ENCODE measurements at places on chromosomes 3 and 15.

- peak overlapping the region; percentile 70 for H3K27ac ChIP-seq
- peaks cover 9% of the 10 kb centered on the region for H3K27me3 ChIP-seq
- peaks cover 34% of the 10 kb centered on the region for H3K4me1 ChIP-seq
- H3K4me3 ChIP-seq, result no peak overlapping the region
Measured at GRCh38 chr3:60365360-60365759, 885.9 kb downstream of the FHIT start.

- DNase-seq, result no peak
- H3K27me3 ChIP-seq, result no peaks in the 10 kb centered on the region
- no peak overlapping the region for H3K27ac ChIP-seq
Measured at GRCh38 chr3:18789734-18790133, 358.6 kb upstream of the KCNH8 start.

- H3K4me1 ChIP-seq, result no peaks in the 10 kb centered on the region
- DNase-seq, result no peak
- no peak overlapping the region for H3K27ac ChIP-seq
- no peak overlapping the region for H3K4me3 ChIP-seq
- H3K36me3 ChIP-seq, result no peaks in the 10 kb centered on the region
Measured at GRCh38 chr3:89314454-89315098, 207.2 kb downstream of the EPHA3 start.

DNA sequence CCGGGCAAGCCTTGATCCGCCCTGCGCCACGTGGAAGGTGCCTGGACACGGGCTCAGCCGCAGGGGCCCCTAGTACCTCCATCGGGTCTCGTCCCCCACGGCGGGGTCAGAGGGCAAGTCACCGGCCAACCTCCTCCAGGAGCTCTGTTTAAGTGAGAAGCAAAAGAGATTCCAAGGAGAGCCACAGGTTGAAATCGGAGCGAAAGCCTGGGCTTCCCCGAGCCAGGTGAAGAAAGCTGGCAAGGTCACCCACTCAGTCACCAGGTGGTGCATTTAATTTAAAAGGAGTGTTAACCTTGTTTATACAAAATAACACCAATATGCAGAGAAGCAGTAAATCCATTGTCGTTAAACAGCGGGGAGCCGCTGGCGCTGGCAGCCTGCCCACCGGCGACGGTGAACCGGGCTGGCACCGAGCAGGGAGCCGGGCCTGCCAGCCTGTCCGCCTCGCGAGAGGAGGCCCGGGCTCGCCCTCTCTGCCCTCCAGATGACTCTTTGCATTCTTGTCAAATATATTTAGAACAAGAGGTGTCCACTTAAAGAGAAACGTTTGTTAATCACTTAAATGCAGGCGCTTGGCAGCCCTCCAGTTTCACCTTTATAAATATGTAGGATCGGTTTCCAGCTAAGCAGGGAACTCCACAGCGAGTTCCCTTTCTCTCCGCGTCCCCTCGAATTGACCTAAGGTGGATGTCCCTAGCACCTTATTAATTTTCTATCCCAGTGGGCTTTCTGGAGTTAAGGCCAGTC is 277.3 kb upstream of the NR2F2 start:
- H3K27me3 ChIP-seq, result peaks cover 77% of the 10 kb centered on the region
- H3K36me3 ChIP-seq, result no peaks in the 10 kb centered on the region
- DNase-seq, result no peak
- H3K4me1 ChIP-seq, result peaks cover 9% of the 10 kb centered on the region
- no peak overlapping the region for H3K27ac ChIP-seq

- H3K27me3 ChIP-seq, result no peaks in the 10 kb centered on the region
- no peak overlapping the region for H3K27ac ChIP-seq
- H3K4me3 ChIP-seq, result no peak overlapping the region
- DNase-seq, result no peak
- H3K4me1 ChIP-seq, result no peaks in the 10 kb centered on the region
- no peaks in the 10 kb centered on the region for H3K36me3 ChIP-seq
Measured at GRCh38 chr3:25377042-25377441, 51.0 kb upstream of the RARB start.

DNA sequence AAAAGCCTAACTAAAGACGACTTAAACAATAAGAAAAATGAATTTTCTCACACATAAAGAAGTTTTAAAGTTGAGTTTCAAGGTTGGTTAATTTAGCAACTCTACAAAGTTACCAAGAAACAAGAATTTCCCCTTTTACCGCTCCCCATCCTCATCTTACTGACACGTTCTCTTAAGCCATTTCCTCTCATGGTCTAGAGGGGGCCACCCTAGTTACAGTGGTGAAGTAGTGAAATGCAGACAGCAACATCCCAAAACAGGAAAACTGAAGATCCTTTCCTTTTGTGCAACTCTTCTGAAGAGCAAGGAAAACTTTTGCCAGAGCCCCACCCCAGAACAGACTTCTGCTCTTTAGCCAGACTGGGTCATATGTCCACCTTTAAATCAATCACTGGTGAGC is 17.3 kb upstream of the SOX14 start:
- no peak for DNase-seq
- H3K4me1 ChIP-seq, result no peaks in the 10 kb centered on the region
- H3K4me3 ChIP-seq, result no peak overlapping the region
- no peaks in the 10 kb centered on the region for H3K36me3 ChIP-seq
- H3K27me3 ChIP-seq, result peaks cover 3% of the 10 kb centered on the region
- no peak overlapping the region for H3K27ac ChIP-seq

- no peak for DNase-seq
- peaks cover 33% of the 10 kb centered on the region for H3K4me1 ChIP-seq
- H3K36me3 ChIP-seq, result no peaks in the 10 kb centered on the region
Measured at GRCh38 chr3:42043099-42043813, 47.9 kb upstream of the TRAK1 start.

GRCh38 chr3:117837391-117837790 is 1127.8 kb downstream of the TUSC7 start:
- no peaks in the 10 kb centered on the region for H3K4me1 ChIP-seq
- H3K4me3 ChIP-seq, result no peak overlapping the region
- no peak overlapping the region for H3K27ac ChIP-seq
- H3K36me3 ChIP-seq, result no peaks in the 10 kb centered on the region
- no peaks in the 10 kb centered on the region for H3K27me3 ChIP-seq

GRCh38 chr3:133820889-133821675 is 15.5 kb downstream of the SRPRB start:
- H3K4me1 ChIP-seq, result peaks cover 7% of the 10 kb centered on the region
- H3K27ac ChIP-seq, result peak overlapping the region; percentile 72
- H3K36me3 ChIP-seq, result peaks cover 96% of the 10 kb centered on the region
- DNase-seq, result no peak
- H3K27me3 ChIP-seq, result no peaks in the 10 kb centered on the region

DNA sequence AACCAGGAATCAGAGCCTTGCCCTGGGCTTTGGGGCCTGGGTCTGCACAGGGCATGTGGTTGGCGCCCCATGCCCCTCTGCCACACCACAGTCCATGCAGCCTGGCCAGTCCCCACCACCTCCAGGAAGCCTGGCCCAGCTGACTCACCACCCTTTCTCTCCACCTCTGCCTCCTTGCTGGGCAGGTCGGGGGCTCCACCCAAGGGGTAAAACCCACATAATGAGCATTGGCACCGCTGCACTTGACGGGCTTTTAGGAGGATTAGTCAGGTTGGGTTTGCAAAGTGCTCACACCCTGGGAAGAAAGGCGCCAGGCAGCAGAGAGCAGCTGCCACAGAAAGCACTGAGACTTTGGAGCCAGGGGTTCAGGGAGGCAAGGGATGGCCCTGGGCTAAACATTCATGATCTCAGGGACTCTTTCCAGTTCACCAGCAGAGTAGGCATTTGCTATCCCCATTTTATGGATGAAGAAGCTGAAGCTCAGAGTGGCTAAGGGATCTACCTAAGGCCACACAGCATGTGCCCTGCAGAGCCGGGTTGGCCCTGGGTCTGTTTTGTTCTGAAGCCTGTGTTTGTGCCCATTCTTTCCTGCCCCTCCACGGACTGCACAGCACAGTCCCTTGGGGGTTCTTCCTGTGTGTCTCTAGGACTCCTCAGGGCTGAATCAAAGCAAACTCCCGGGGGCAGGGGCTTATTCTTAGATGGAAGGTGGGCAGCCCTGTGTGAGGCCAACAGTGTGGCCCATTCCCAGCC is 113.4 kb downstream of the ETFA start:
- H3K27ac ChIP-seq, result no peak overlapping the region
- H3K4me3 ChIP-seq, result no peak overlapping the region
- no peaks in the 10 kb centered on the region for H3K4me1 ChIP-seq

DNA sequence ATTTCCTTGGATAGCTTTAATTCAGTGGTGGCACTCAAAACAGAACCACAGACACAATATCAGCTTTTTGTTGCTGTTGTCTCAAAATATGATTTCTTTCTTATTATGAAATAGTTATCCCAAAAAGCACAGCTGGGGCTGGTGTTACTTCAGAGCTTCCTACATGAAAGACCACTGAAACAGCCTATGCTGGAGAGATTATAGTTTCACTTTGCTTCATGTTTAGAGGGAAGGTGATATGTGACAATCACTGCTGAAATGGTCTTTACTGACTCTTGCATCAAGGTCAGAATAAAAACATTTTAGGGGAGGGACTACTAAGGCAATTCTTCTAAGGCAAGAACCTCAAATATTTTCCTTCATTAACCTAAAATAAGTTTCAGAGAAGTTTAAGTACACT is 190.7 kb downstream of the TNIK start:
- H3K4me3 ChIP-seq, result peak overlapping the region; percentile 42
- no peak for DNase-seq
- peaks cover 2% of the 10 kb centered on the region for H3K36me3 ChIP-seq
- peaks cover 88% of the 10 kb centered on the region for H3K4me1 ChIP-seq
- no peaks in the 10 kb centered on the region for H3K27me3 ChIP-seq

- no peaks in the 10 kb centered on the region for H3K36me3 ChIP-seq
- H3K4me3 ChIP-seq, result peak overlapping the region; percentile 47
- peaks cover 79% of the 10 kb centered on the region for H3K27me3 ChIP-seq
- peaks cover 4% of the 10 kb centered on the region for H3K4me1 ChIP-seq
- no peak overlapping the region for H3K27ac ChIP-seq
- DNase-seq, result no peak
Measured at GRCh38 chr15:80404761-80405553, 775 bp downstream of the ARNT2 start.

- no peaks in the 10 kb centered on the region for H3K27me3 ChIP-seq
- peaks cover 5% of the 10 kb centered on the region for H3K36me3 ChIP-seq
- no peak overlapping the region for H3K4me3 ChIP-seq
- H3K4me1 ChIP-seq, result peaks cover 15% of the 10 kb centered on the region
- H3K27ac ChIP-seq, result no peak overlapping the region
- no peak for DNase-seq
Measured at GRCh38 chr15:58510715-58511598, 79.2 kb downstream of the LIPC start.

GRCh38 chr15:90191794-90192509 is 9.2 kb upstream of the SEMA4B start:
- H3K4me1 ChIP-seq, result peaks cover 23% of the 10 kb centered on the region
- no peaks in the 10 kb centered on the region for H3K27me3 ChIP-seq
- peak overlapping the region; percentile 34 for H3K27ac ChIP-seq
- H3K36me3 ChIP-seq, result no peaks in the 10 kb centered on the region
- DNase-seq, result peak; percentile 54
- peak overlapping the region; percentile 4 for H3K4me3 ChIP-seq

- no peaks in the 10 kb centered on the region for H3K4me1 ChIP-seq
- H3K4me3 ChIP-seq, result no peak overlapping the region
- H3K27me3 ChIP-seq, result peaks cover 6% of the 10 kb centered on the region
- DNase-seq, result no peak
- H3K27ac ChIP-seq, result no peak overlapping the region
Measured at GRCh38 chr15:70715840-70716485, 47.4 kb downstream of the UACA start.

GRCh38 chr3:63095-63765 is 133.3 kb upstream of the CHL1 start:
- H3K36me3 ChIP-seq, result no peaks in the 10 kb centered on the region
- DNase-seq, result no peak
- H3K4me1 ChIP-seq, result no peaks in the 10 kb centered on the region
- H3K27me3 ChIP-seq, result peaks cover 16% of the 10 kb centered on the region

DNA sequence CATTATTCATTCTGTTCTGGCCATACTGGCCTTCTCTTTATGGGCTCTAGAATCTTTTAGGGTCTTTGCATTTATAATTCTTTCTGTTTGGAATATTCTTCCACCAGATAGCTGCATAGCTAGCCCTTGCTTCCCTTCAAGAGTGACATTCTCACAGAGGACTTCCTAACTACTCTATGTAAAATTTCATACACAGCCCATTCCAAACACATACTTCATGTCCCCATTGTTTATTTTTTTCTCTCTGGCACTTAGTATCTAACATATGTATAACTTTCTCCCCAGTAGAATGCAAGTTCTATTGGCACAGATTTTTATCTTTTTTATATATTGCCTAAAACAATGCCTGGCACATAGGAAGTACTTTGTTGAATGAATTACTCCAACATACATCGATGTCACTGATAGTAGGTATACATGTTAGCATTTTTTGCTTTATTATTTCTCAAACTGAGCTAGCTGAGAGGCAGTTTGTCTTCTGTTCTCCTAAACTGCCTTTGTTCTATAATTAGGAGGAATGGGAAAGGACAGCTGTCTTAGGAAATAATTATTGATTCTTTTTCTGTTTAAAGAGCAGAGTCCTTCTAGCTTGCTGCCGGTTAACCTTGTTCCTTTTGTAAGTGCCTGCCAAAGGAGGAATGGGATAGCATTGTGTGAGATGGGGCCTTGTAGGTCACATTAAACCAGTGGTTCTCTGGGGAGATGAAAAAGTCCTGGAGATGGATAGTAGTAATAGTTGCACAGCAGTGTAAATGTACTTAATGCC is 7.9 kb downstream of the FAM162A start:
- H3K4me1 ChIP-seq, result peaks cover 43% of the 10 kb centered on the region
- no peak overlapping the region for H3K4me3 ChIP-seq
- no peaks in the 10 kb centered on the region for H3K27me3 ChIP-seq
- H3K36me3 ChIP-seq, result peaks cover 41% of the 10 kb centered on the region
- no peak for DNase-seq

DNA sequence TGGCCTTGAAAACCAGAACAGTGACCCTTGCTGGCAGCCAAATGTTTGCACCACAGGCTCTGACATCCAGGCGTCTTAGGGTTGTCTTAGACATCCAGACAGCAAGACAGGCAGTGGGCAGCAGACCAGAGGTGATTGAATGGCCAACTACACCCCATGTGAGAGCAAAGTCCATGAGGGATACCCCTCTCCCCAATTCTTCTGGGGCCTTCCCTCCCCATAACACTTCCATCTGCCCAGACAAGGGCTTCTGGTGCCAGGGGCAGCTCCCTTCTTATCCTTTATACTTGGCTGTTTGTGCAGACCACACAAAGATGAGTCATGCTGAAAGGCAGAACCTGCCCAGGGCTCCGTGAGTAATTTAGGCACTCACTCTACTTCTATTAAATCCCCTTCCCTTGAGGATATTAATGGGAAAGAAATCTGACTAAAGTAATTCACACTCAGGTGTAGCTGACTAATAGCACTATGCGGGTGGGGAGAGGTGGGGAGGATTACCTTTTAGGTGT is 257.9 kb downstream of the UACA start:
- DNase-seq, result peak; percentile 56
- H3K27ac ChIP-seq, result peak overlapping the region; percentile 57
- H3K27me3 ChIP-seq, result peaks cover 2% of the 10 kb centered on the region
- H3K4me1 ChIP-seq, result peaks cover 85% of the 10 kb centered on the region

DNA sequence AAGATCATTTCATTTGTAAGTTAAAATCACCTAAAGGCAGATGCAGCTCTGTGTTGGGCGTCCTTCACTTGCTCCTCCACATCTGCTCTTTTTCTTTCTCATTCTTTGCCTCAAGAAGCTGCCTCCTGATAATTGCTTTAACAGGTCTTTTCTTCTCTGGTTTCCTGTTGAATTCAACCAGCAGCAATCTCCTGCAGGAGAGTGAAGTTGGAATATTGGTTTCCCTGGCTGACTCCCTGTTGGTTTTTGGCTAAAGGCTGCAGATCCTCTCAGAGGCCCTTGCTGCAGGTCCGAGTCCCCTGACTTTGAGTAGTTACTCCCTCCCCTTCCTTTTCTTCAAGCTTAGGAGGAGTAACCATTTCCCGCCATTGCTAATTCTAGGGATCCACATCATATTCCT is 4.2 kb downstream of the TP63 start:
- no peak for DNase-seq
- H3K36me3 ChIP-seq, result no peaks in the 10 kb centered on the region
- H3K4me3 ChIP-seq, result no peak overlapping the region

Data from activated T-cell treated with anti-CD3 and anti-CD28 coated beads, Interleukin-2, amount 50 U/mL, for 24 hours (primary cell).